RWPE1 (cell line): ENCODE measurements at places on chromosomes 2 and 18.

GRCh38 chr2:113228351-113228750 lies 50.4 kb downstream of the PAX8 start:
- no peak for DNase-seq

DNA sequence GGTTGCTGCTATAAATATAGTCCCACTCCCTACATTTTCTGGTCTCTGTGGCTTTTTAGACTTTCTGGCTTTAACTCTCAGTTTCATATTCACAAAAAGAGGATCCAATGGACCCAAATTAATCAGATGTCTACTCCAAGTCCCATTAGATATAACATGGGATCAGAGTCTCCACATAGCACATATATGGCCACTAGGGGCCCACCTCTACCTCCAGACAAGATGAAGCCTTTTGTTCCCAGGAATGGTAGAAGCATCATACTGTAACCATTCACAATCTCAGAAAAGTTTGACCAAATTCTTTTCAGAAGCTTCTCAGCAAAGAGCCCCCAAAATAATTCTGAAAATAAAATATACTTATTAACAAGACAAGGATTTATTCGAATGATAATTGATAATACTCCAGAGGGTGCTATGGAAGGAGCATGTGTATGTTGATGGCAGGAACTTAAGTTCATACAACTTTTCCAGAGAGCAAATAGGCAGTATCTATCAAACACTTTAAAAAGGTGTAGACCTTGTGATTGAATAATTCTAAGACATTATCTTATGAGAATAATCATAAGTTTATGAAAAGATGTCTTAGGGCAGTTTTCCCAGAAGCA lies 382.3 kb upstream of the CRIM1 start:
- peak; percentile 13 for DNase-seq

- no peak for DNase-seq
Observed at GRCh38 chr2:238024986-238025385, 35.8 kb upstream of the SCLY start.

DNA sequence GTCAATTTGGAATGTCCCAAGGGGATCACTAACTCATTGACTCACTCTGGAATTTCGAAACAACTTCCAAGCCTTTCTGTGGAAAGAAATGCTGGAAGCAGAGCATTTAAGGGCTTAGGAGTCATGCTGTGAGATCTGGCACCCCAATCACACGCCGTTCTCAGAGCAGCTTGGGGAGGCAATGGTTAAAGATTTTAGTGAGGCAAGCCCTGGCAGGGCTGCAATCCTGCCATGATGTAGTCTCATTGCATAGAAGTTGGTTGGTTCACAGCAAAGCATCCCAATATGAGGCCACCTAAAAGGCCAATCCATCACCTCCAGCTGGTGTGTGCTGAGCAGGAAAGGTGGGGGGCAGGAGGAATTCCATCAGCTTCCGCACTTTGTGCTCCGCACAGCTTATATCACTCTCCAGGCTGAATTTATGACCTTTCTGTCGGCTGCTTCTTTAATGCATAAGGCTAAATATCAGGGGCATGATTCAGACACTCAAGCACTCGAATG lies 1043.9 kb upstream of the POU3F3 start:
- peak; percentile 7 for DNase-seq

GRCh38 chr2:88188748-88189147 lies 18.6 kb downstream of the THNSL2 start:
- DNase-seq, result no peak

- no peak for DNase-seq
Observed at GRCh38 chr18:74229005-74229404, 62.8 kb downstream of the CYB5A start.

DNA sequence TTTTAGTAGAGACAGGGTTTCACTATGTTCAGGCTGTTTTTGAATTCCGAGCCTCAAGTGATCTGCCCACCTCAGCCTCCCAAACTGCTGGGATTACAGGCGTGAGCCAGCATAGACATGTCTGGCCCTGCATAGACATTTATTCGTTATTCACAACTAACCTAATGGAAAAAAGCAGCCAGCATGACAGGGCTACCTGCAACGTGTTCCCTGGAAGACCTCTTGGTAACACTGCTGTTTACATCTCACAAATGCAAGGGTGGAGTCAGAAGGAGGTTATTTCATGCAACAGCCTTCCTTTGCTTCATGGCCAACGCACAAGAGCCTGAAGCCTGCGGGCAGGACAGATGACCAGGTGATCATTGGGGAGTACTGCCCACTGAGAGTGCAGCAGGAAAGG lies 9.2 kb downstream of the SERPINE2 start:
- no peak for DNase-seq

GRCh38 chr2:28613186-28613585 lies 117.3 kb downstream of the PLB1 start:
- no peak for DNase-seq

GRCh38 chr2:30679426-30680088 lies 127.7 kb downstream of the CAPN13 start:
- no peak for DNase-seq

DNA sequence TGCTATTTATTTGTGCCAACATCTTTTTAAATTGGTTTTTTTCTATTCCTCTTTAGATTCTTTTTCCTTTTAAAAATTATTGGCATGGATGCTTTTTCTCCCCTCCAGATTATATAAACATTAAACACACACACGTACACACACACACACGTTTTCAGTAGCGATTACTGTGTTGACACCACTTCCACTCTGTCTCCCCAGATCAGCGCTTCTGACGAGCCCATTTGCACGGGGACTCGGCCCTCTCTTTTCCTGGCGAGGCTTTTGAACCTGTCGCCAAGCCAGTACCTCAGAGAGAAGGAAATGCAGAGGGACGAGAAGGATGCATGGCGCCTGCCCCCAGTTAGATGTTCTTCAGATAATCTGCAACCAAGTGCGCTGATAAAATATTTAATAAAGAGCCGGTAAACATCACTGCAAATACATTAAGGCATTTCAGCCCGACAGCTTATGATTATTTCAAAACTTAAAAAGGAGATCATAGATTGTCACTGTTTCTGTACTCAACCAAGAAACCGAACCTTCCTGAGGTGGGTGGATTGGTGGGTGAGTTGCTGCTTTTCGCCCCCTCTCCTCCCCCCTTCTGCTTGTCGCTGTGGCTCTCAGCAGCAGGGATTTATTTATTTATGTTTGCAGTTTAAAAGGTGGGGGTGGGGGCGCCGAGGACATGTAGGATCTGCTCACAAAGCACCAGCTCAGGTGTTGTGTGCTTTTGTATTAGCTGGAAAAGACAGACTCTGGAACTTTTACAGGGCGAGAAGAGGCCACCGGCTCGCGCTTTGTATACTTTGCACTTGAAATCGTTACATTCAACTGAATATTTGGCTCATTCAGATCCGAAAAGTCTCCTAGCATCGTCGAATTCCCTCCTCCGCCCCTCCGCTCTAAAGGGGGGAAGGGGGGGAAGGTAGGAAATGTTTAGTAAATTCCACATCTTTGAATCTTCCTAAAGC lies 787 bp upstream of the TBR1 start:
- no peak for DNase-seq

- peak; percentile 64 for DNase-seq
Observed at GRCh38 chr18:12657684-12658425, at the start of gene SPIRE1. SPIRE1 (minus strand) TSS chr18:12658107; CDS start chr18:12657866, 241 bp downstream.

GRCh38 chr2:52112141-52112540 lies 1080.2 kb upstream of the NRXN1 start:
- no peak for DNase-seq

GRCh38 chr2:180739070-180739469 lies 241.3 kb upstream of the UBE2E3 start:
- DNase-seq, result no peak

DNA sequence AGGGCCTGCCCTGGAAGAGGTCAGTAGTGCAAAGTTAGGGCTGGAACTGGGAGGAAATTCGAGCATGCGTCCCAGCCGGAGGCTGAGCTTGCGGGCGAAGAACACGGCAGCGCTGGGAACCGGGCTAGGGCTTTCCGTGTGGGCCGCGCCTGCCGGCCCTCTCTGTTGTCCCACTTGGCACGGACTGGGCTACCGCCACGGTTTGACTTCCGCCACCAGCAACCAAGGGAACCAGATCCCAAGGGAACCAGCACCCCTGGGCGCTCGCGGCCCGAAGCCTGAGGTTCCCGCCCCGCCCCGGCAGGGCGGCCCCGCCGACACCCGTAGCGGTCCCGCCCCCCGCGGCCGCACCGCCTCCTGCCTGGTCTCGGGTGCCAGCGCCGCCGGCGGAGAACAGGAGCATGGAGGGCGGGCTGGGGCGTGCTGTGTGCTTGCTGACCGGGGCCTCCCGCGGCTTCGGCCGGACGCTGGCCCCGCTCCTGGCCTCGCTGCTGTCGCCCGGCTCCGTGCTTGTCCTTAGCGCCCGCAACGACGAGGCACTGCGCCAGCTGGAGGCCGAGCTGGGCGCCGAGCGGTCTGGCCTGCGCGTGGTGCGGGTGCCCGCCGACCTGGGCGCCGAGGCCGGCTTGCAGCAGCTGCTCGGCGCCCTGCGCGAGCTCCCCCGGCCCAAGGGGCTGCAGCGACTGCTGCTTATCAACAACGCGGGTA lies at the start of gene SPR:
TSS of gene SPR (plus strand) at position 377 of the 708 bp plus-strand sequence. CDS start at position 402, 25 bp downstream.
- DNase-seq, result peak; percentile 68

DNA sequence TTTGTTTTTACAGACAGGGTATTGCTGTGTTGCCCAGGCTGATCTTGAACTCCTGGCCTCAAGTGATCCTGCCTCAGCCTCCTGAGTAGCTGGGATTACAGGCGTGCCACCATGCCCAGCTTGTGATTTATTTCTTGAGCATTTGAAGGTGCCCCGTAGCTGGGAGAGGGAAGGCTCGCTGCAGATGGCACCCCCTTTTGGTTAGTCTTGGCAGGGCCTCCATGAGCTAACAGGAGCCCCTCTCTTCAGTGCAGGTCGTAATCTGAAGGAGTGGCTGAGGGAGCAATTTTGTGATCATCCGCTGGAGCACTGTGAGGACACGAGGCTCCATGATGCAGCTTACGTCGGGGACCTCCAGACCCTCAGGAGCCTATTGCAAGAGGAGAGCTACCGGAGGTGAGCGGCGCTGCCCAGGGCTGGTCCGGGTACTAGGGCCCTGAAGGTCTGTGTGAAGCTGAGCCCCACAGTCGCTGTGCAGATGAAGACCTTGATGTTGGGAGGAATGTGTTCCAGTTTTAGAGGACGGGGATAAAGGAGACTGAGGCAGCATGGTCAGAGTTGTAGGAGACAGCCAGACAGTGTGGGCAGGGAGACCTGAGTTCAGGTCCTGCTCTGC lies 6.7 kb downstream of the ASB1 start:
- DNase-seq, result no peak

- DNase-seq, result no peak
Observed at GRCh38 chr2:191152482-191153240, 1.9 kb upstream of the STAT4 start.

DNA sequence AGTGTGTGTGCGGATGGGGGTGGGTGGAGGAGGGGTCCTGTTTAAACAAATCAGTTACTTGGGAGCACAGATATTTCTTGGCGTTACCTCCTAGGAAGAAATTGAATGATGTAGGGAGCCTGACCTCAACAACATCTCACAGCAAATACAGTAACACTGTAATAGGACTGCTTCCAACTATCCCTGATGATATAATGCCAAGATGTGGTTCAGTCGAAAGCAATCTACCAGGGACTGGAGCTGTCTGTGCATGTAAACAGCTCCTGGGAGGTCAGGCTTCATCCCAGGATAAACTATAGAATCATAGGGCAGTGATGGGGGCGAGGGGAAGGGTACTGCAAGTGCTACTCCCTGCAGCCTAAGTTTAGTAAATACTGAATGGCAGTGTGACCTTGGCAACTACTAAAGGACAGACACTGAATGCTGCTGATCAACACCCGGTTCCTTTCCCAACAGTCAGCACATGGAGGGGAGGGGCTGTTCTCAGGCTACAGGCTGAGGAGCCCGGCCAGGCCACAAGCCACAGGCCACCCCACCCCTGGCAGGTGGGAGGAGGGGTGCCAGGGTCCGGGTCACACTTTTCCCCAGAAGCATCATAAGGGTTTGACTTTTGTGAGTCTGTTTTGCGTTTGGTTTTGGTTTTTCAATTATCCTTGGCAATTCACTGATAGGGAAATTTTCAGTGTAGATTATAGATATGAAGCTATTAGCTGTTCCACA lies 85.3 kb upstream of the ZNF397 start:
- no peak for DNase-seq

DNA sequence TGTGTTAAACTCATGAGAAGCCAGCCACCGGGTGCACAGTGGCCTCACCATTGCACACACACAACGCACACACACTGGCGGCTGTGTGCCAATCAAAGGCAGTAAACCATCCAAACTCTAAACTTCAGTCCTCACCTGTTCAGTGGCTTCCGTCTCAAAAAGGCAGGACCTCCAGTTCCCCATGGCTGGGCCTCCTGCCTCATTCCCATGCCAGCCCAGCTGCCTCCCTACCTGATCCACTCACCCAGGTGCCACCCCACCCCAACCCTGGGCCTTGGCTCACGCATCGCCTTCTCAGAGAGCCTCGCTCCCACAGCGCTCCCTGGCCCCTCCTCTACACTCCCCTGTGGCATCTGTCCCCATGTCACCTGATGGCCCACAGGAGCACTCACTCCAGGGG lies 190.9 kb downstream of the EIPR1 start:
- no peak for DNase-seq

DNA sequence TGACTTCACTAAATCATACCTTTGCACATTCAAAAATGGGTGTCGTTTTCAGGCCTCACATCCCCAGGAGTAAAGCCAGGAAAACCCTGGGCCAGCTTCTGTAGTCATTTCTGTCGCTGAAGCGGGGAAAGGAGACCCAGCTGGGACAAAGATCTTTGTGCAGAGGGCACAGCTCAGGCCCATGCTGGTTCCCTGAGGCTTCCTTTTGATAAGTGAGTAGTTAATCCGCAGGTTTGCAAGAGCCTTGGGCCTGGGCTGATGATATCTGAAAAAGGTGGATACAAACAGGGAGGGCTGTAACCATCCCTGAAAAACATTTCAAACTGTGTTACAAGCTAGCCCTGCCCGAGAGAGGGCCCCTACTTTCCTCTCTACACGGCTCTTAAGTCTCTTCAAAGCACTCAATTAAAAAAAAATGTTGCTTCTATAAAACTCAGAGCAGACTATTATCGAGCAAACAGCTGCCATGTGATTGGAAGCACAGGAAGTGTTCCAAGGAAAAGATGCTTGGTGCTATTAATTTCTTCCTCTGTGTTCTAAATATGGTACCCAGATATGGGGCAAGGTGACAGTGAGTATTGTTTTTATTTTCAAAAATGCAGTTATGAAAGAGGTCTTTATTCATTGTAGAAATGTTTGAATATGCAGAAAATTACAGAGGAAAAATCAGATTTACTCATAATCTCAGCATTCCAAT lies 117.2 kb downstream of the LNPK start:
- no peak for DNase-seq

DNA sequence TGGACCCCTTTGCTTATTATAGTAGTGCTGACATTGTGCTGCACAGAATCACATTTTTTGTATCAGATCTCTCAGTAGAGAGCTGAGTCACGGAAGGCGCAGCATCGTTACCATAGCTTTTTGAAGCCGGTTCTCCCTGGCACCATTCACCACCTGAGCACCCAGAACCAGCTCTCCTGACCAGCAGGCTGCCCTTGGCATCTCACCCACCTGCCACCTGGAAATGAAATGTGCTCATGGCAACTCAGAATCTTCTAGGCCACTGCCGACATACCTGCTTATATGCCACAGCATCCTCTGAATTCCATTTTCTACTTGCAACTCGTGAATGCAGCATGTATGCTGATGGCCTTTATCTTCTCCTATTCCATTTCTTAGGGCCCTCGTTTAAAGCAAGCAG lies 62.7 kb downstream of the COA5 start:
- DNase-seq, result no peak

GRCh38 chr2:86781363-86781762 lies 9.3 kb downstream of the CD8A start:
- no peak for DNase-seq
